ENCODE measurements at places on chromosomes 1 and 21.

DNA sequence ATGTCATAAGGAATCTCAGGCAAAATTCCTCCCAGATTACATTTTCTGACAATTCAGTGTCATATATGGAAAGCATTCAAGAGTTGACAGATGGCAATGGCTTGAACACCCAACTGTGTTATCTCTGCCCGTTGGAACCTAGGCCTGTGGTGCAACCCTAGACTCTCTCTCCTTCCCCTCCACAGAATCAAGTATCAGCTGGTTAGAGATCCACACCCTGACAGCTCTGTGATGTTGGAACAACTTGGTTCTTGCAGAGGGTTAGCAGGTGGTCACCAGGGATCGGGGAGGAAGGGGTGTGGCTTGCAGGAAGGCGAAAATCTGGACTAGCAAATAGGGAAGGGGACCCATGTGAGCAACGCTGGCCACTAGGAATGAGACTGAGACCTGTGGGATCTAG is 26.3 kb downstream of the PCSK9 start:
- no peak for DNase-seq

- DNase-seq: peak; percentile 74
These were observed 3.8 kb downstream of the ZNF672 start for GRCh38 chr1:248841702-248842395.

GRCh38 chr21:35298757-35299156 is 249.7 kb upstream of the RUNX1 start:
- DNase-seq: peak; percentile 29

DNA sequence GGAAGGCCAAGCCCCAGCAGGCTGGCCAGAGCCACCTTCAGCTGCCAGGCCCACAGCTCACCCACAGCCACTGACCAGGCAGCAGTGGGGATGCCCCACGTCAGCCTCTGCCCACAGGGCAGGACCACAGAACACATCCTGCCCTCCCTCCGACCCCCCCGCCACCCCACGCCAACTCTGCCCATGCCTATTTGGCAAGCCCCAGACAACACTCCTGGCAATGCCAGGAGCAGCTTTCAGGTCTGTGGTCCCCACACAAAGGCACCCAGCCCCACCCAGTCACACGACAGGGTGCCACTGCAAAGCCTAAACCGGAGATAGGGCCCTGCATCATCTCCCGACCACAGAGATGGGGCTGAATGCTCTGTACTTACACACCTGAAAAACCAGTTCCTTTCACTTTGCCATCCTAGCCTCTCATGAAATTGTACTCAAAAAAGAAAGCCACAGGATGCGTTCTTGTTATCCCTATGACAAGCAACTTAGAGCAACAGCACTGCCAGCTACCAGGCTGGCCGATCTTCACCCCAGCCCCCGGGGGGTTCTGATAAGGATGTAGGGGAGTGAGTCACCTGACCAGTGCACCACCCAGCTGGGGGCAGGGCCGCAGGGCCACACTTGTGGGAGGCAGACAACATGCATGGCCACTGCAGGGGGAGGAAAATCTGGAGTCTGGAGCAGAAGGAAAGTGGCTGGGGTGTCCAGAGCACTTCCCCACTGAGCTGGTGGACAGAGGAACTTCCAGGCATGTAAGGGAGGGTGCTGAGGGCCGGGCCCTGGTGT is 36.2 kb downstream of the UBE2G2 start:
- DNase-seq: peak; percentile 34

Measured in common myeloid progenitor, CD34-positive (primary cell).